ENCODE measurements at places on chromosomes 2 and 18. TPM values are rescaled to one million over a fixed set of nuclear protein-coding genes. Genes with fewer than 3 reads are reported as not detected.

DNA sequence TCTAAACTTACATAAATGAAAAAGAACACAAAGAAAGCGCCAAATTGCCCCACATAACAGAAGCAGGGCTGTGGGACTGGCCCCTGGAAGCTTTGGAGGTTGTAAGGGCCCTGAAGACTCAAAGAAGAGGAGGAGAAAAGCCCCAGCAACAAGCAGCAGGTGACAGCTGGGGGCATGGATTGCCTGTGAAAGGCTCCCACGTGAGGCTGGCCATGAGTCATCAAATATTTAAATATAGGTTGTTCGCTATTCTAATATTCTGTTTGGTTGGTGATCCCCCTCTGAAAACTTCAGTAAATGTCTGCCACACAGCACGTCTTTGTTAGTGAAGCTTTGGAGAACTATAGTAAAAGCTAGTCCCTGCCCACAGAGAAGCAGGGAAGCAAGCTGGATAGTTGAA is 132.4 kb downstream of the MREG start:
- DNase-seq = no peak

DNA sequence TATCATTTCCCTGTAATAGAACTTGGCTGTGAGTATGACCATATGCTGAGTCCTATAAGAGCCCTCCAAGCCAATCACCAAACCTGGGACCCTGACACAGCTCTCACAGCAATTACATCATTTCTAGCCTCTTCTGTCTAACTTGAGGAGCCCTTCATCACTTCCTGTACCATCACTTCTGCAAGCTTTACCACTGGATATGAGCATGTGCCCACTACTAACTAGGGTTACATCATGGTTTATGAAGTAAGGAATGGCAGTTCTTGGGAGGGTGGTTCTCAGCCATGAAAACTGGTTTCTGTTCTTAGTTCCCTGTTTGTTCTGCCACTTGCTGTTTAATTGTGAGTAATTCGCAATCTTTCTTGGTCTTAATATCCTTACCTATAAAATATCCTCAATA is 31.0 kb upstream of the EPB41L3 start:
- DNase-seq = no peak

DNA sequence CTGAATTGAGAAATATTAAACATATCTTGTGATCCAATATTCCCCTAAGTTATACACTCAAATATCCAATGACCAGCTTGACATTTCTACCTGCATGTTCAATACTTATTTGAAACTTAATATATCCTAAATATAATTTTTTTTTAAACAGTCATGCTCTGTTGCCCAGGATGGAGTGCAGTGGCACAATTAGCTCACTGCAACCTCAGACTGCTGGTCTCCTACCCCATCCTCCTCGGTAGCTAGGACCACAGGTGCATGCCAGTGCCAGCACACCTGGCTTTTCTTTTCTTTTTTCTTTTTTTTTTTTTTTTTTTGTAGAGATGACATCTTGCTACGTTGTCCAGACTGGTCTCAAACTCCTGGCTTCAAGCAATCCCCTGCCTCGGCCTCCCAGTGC is 4.2 kb downstream of the KYNU start:
- DNase-seq = no peak

DNA sequence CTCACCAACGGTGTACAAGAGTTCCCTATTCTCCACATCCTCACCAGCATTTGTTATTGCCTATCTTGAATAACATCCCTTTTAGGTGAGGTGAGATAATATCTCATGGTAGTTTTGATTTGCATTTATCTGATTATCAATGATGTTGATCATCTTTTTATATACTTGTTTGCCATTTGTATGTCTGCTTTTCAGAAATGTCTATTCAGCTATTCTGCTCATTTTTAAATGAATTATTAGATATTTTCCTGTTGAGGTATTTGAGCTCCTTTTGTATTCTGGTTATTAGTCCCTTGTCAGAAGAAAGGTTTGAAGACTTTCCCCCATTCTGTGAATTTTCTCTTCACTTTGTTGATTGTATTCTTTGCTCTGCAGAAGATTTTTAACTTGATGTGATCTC is 695.5 kb upstream of the DDX18 start:
- DNase-seq = no peak

GRCh38 chr2:112841295-112842044 is 4.9 kb upstream of the IL1B start:
- no peak for DNase-seq

GRCh38 chr2:176637142-176637485 is 367.9 kb downstream of the MTX2 start:
- DNase-seq = no peak

DNA sequence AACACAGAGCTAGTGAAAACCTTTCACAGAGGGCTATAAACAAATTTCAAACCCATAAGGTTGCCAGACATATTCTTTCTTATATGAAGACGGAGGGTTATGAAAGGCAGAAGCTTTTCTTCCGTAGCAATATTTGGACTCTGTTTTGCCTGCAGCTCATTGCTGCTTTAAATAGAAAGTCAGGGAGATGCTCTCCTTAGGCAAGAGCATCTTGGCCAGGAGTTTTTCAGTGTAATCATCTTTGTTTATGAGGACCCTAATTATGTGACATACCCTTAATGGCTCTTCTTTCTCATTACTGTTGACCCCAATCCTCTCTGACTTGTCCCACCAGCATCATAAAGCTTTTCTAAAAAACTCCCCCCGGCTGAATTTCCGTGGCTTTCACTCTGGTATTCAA is 433.4 kb upstream of the NRXN1 start:
- no peak for DNase-seq

GRCh38 chr2:59195851-59196250 is 954.7 kb upstream of the FANCL start:
- no peak for DNase-seq

- no peak for DNase-seq
Observed at GRCh38 chr2:231883468-231883881, 42.7 kb downstream of the NPPC start.

- DNase-seq = no peak
Observed at GRCh38 chr2:117411983-117412382, 402.5 kb upstream of the DDX18 start.

SIX2 gene
- not detected for total RNA-seq

TMEM37 gene
- total RNA-seq = 149 TPM

HYCC2 gene
- 18.8 TPM for total RNA-seq

Data from mucosa of gallbladder (tissue), 1 donor.